ENCODE measurements at places on chromosomes 12 and 14.
A peak's percentile ranks its signal among the peaks of the same experiment; 100 is the strongest.

DNA sequence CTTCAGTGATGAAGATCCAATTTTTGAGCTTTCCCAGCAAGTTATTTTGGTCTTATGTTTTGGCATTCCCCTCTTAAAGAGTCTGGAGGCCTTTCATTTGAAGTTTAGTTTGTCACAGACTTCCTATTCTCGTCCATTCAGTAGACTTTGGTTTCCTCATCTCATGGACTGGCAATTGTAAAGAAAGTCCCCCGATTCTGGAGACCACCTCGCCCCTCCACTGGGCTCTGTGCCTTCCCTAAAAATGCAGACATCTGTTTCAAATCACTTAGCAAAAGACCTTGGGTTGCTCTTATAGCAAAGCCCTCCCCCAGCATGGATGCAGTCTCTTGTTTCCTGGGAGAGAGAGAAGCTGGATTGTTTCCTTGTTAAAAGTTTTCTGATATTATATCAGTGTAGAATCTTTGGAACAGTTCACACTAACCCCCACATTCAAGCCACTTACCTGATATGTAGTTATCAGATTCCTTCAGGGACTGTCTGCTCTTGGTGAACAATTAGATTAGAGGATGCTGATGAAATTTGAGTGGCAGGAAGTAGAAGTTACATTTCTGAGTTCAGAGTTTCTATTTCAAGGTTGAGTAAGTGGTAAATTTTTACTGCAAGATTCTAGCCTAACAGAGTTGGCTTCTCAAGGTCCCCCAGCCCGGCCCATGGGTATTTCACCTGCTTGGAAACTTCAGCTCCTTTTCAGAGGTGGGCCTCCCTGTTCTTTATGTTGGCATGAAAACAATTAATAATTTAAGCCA is 56.3 kb downstream of the PLXNC1 start:
- DNase-seq = no peak

GRCh38 chr12:94534774-94535509 is 75.3 kb upstream of the CEP83 start:
- no peak for DNase-seq

GRCh38 chr12:124640056-124640455 is 72.6 kb upstream of the NCOR2 start:
- DNase-seq = no peak

- DNase-seq = no peak
Measured at GRCh38 chr14:101506926-101507835, 54.1 kb upstream of the DIO3 start.

- no peak for DNase-seq
Measured at GRCh38 chr12:105223352-105223845, 12.6 kb downstream of the APPL2 start.

GRCh38 chr12:51874000-51874399 is 13.9 kb upstream of the ANKRD33 start:
- no peak for DNase-seq

- peak; percentile 79 for DNase-seq
Measured at GRCh38 chr14:68392393-68393141, 400.3 kb downstream of the ZFP36L1 start.

- no peak for DNase-seq
Measured at GRCh38 chr14:102857444-102857843, 65.0 kb upstream of the AMN start.

GRCh38 chr12:104524034-104524832 is 67.5 kb downstream of the CHST11 start:
- no peak for DNase-seq

DNA sequence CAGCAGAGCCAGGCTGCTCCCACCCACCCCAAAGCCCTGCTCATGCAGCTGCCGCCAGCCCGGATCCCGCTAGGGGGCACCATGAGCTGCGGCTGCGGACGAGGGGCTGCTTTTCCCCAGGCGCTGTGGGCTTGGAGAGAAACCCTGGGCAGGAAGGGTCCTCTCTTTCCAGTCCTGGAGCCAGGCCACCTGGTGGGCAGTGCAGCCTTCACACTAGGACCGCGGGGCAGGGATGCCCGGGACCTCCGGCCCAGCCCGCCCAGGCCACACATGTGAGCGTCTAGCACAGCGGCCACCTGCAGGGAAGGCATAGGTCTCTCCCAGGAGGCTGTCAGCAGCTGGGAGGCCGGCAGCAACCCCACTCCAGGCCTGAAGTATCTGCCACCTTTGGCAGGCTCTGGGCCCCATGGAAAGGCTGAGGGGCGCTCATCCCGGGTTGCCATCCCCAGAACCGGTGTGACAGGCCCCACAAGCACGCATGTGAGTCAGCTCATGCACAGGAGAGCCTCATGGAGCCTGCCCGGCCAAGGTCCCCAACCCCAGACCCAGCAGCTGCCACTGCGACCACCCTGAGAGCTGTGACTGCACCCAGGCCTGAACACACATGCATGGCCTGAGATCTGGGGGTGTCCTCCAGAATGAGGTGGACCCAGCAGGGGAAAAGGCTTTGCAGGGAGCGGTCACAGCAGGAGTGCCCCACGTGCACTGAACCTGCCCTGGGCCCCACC is 280.0 kb upstream of the RTL1 start:
- DNase-seq = peak; percentile 83

- no peak for DNase-seq
Measured at GRCh38 chr12:109881752-109882151, 1.4 kb upstream of the GLTP start.

GRCh38 chr14:103260629-103261124 is 73.4 kb upstream of the EIF5 start:
- no peak for DNase-seq

DNA sequence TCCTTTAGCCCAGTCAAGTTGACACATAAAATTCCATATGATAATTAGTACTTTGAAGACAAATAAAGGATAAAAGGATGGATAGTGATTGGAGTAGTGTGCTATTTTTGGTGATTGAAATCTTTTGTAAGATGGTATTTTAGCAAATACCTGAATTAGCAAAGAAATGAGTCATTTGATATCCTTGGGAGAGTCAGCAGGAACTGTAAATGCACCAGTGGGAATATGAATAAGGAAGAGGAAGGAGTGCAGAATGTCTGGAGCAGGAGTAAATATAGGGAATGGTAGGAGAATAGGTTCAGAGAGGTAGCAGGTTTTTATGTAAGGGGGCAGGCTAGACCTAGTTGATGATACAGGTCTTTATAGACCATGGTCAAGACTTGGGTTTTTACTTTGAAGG is 75.0 kb downstream of the TRMT5 start:
- DNase-seq = no peak

GRCh38 chr12:7750350-7750749 is 3.2 kb upstream of the CLEC4C start:
- no peak for DNase-seq

GRCh38 chr12:109818905-109819500 is 14.2 kb downstream of the TRPV4 start:
- no peak for DNase-seq

DNA sequence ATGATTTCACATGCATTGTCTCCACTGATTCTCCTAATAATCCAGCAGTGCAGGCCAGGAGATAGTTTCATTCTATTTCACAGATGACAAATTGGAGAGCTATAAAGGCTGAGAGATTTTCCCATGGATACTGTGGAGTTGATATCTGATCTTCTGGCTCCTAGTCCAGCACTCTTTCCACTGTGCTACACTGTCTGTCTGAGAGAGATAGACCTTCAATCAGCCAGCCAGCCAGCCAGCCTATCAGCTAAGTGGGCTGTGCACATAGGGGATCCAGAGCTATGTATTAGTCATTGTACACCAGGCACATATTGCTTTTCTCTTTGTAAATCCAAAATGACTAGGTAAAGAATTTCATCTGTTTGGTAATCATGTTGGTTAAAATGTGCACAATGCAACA is 91.8 kb upstream of the ATP2B1 start:
- DNase-seq = no peak

DNA sequence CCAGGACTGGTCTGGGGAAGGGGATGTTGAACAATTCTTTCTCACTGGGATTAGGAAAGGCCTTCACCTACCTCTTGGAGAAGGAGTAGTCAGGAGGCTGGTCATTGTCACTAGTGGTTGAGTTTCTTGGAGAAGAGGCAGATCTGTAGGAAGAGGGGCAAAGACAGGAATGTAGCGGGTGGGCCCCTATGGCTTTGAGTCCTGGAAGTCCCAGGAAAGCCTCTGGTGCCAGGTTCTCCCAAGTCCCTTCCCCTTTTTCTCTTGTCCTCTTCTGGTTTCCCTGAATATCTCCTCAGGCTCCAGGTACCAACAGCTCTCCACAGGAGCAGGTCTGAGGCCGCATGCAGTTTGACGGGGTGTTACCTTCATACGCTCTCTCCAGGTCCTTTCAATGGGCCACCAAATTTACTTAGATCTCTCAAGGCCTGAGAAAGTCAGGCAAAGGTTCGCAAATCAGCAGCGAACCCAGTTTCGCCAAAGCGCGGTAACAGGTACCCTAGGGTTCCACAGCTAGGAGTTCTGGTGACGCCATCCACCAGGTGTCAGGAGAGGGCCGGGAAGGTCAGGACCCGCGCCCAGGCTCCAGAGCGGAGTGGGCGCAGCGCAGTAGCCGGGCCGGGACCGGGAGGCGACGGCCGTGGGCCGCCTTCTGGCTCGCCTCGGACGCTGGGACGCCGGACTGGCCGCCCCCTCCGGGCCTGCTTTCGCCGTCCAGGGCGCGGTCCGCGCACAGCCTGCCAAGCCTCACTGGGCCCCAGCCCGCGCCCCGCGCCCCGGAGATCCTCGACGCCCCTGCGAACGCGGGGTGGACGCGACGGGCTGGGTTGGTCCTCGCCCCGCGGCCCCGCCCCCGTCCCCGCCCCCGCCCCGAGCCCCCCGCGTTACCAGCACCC is 795 bp downstream of the SMAGP start:
- DNase-seq = peak; percentile 85

DNA sequence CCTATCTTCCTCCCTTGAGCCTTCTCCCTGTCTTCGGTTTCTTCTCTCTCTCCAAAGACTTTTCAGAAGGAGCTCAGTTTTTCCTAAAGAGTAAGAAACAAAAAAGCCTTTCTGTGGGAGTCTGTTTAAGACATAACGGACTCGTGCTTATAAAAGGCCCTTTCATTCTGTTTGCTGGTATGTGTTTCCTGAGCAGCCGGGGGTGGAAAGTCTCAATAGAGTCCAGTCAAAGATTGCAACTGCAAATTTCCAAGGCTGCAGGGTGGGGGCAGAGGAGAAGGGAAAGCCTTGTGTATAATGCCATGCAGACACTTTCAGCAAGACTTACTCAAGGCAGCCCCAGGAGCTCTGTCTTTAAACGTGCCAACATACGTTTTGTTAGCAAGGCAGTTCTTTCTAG is 62.2 kb downstream of the GNG2 start:
- peak; percentile 31 for DNase-seq

DNA sequence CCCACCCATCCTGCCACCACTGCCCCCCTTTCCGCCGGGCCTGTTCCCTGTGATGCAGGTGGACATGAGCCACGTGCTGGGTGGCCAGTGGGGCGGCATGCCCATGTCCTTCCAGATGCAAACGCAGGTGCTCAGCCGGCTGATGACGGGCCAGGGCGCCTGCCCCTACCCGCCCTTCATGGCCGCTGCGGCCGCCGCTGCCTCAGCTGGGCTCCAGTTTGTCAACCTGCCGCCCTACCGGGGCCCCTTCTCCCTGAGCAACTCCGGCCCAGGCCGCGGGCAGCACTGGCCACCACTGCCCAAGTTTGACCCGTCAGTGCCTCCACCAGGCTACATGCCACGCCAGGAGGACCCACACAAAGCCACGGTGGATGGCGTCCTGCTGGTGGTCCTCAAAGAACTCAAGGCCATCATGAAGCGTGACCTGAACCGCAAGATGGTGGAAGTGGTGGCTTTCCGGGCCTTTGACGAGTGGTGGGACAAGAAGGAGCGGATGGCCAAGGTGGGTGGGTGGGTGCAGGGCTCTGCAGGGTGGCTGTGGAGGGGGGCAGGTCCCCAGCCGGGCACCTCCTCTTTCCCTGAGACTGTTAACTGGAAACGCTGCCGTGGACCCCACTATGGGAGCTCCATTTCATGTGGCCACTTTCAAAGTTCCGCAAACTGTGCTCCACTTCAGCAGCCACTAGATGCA is 10.8 kb downstream of the SETD1B start:
- DNase-seq = no peak
